NCI-H69 (cell line): ENCODE measurements at places on chromosomes 12 and 14.
A peak's percentile ranks its signal among the peaks of the same experiment; 100 is the strongest.

DNA sequence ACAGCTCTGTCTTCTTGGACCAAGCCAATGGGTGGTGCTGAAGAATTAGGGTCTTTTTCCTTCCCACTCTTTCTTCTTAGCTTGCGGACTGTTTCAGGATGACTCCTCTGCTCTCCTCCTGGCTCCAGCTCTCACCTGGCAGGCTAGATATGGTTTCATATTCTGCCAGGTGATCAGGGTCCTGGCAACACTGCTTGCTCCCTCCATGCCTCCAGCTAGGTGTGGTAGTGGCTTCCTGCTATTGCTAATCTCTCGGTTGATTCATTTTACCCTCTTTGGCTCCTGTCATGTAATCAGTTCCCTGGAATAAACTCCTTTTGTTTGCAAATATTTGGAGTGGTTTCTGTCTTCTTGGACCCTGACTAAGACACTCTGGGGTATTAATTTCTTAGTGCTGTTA, 4.3 kb upstream of the GZMH start:
- DNase-seq, result no peak

GRCh38 chr14:55151601-55152000, 22.5 kb downstream of the LGALS3 start:
- no peak for DNase-seq

DNA sequence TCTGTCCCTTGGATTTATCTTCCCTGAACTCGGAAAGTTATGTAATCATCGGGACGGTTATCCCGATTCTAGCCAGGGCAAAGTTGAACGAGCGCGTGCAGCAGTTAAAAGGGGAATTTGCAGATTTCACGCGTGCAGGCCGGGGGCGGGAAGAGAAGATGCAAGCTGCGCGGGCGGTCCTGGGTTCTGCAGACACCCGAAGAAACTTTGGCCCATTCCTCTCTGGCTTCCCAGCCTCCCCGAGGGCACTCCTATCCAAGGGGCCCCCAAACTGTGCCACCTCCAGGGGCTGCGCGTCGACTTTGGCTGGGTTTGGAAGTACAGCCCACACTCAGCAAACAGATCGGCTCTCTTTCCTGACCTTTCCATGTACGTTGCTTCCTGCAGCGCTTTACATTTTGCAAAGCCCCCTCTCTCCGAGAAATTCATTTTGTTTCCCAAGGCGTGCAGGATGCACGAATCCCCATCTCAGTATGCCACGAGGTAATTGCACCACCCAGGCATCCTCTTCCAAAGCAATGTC, 941 bp upstream of the PPP1CC start:
- DNase-seq, result peak; percentile 37

DNA sequence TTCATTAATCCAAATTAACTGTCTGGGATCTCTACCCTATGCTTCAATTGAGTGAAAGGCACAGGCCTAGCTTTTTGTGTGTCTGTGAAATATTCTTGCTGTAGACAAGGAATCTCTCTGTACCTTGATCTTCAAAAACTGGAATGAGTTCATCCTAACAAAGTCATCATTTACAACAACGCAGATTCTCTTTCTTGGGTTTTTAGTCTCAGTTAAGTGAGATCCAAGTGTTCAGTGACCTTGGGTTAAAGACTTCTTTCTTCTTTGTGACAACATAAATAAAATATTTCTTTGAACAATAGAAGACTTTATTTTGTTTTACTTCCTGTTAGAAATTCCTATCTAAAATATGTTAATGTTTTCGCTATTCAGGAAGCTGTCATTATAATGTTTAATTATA, 192.2 kb upstream of the LMNTD1 start:
- DNase-seq, result no peak

DNA sequence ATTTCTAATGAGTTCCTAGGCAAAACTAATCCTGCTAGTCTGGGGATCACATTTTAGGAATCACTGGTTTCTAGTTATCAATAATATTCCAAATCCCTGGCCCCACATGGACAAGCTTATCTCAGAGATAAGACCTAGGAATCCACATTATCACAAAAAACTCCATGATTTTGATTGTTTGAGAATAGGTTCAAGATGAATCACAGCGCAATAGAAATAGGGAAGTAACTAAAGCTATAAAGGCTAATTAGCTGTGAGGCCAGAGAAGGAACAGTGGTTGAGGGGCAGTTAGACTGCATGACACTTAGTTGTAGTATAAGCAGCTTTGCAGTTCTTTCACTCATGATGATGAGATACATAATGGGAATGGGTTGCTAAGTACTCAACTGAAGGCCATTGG, 13.1 kb upstream of the ATP5F1B start:
- DNase-seq, result no peak

GRCh38 chr14:100369019-100369418, 45.9 kb downstream of the SLC25A47 start:
- no peak for DNase-seq

- no peak for DNase-seq
Observed at GRCh38 chr14:95496690-95497259, 19.7 kb downstream of the SYNE3 start.

DNA sequence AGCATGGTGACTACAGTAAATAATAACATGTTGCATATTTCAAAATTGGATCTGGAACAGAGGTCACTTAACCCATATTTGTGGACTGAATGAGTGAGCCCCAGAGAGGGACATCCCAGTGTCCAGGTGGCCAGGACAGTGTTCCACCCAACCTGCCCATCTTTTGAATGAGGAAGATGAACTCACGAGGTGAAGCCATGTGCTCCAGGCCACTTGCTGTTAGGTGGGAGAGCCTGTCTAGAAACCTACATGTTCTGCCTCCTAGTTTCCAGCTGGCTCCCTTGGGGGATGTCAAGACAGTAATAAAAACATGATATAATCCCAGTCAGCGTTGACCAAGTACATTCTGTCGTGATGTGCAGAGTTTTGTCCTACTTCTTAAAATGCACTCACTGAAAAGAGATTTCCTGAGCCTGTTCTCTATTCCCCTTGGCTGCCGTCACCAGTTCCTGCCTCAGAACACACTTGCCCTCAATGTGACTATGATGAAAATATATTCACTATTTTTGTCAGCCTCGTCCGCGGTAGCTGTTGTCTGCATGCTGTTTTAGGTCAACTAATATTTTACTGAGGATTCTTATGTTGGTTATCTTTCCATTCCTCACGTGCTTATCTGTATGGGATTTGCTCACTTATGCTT, 25.7 kb downstream of the TSPAN9 start:
- DNase-seq, result peak; percentile 27

- no peak for DNase-seq
Observed at GRCh38 chr12:69112616-69113015, 126.8 kb upstream of the CPSF6 start.
